NCI-H69 (cell line): ENCODE measurements at places on chromosomes 7 and 10.
A peak's percentile ranks its signal among the peaks of the same experiment; 100 is the strongest.

DNA sequence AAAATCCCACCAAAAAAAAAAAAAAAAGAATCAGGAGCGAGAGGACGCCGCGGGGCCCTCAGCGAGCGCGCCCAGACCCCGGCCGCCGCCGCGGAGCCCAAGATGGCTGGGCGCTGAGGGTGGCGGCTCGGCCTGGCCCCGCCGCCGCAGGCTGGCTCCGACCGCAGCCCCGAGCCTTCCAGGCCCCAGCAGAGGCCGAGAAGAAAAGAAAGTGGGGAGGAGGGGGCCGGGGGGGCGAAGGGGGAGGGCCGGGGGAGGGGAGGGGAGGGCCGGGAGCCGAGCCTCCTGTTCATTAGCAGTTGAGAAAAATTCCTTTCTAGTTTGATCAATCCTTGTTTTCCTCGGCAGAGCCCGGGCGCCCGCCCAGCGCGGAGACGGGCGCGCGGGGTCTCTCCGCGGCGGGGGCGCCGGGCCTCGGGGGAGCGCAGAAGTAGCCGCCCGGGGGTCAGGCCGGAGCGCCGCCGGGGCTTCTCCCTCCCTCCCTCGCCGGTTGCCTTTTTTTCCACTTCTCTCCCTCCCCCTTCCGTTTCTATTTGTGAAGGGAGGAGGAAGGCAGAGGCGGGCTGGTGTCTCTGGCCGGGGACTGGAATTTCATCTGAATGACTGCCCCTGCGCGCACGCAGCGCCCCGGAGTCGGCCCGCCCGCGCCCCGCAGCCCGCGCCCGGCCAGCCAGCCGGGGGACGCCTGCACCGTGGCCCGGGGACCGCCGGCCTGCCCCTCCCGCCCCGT is 778 bp upstream of the TRIM8 start:
- peak; percentile 80 for DNase-seq

DNA sequence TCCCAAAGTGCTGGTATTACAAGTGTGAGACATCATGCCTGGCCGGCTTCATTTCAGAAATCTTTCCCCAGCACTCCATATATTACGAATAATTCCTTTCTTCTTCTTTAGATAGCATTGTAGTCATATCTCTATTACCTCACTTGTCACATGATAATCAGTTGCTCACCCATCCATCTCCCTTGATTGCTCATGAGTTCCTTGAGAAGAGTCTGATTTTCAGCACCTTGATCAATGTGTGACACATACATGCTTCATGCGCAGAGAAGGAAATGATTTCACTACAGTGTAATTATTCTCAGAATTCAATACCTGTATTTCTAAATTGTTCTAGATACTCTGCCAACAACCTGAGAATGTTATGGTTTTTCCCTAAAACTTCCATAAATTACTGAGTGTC is 26.7 kb upstream of the GGCT start:
- DNase-seq, result no peak

DNA sequence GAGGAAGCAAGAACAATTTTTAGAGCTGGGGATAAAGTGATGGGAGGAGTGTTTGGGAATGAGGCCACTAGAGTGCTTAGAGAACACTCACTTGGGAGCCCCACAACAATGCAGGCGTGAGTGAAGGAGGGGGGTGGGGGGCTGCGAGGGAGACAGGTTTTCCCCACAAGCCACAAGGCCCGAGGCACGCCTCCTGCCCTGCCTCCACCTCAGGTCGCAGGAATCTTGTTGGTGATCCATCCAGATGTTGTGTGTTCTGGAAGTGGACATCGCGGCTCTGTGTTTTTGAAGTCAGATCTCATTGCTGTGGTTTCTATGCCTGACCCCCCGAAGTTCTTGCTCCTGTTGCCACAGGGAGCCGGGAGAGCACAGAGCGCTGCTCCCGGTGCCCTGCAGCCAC is 178.0 kb upstream of the BMPER start:
- DNase-seq, result no peak

GRCh38 chr7:68733219-68734153 is 864.8 kb upstream of the AUTS2 start:
- no peak for DNase-seq

DNA sequence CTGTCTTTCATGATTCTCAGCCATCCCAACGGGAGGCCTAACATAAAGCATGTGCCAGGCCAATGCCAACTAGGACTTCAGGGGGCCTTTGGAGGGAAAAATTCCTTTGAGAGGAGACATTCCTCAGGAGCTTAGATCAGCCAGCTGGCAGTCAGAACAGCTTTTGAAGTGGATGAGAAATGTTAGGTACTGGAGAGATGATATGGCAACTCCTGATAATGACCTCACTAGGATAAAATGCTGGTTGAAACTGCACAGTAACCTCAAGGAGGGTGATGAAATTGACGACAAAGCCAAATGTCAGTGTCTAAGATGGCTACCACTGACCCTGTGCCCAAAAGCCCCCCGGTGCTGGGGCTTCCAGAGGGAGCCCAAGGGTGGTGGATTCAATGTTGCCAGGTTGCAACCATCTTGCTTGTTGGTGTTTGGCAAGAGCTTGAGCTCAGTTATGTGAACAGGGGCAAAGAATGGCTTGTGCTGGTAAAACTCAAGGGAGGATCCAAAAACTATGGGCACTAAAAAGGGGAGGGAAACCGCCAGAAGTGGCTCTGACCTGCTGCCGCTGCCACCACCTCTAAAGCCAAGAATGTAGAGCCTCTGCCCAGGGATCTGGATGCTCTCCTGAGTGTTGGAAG is 121.2 kb downstream of the UBE2H start:
- DNase-seq, result no peak
